Stimulated activated CD8-positive, alpha-beta memory T cell treated with anti-CD3 and anti-CD28 coated beads, Interleukin-4, amount 100 ng/mL, for 1 hour (primary cell): ENCODE measurements at places on chromosomes 1 and 21.

DNA sequence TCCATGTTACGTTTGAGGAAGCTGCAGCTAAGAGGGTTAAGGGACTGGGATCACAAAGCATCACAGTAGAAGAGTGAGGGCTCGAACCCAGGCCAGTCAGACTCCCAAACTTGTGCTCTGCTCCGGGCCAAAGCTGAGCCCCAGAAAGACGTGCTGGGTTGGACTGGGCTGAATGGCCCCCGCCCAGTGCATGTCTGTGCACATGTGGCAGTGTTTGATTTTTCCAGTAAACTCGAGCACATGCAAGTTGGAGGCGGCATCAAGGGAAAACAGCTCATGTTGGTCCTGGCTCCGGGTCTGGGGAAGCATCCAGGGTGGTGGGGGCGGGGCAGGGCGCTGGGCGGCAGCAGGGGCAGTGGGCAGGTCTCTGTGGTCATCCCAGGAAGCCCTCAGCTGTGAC is 39.8 kb upstream of the WNT4 start:
- no peak for DNase-seq

GRCh38 chr1:196295766-196296165 is 312.5 kb downstream of the KCNT2 start:
- DNase-seq = no peak

GRCh38 chr1:232622981-232623380 is 7.0 kb downstream of the SIPA1L2 start:
- DNase-seq = no peak

DNA sequence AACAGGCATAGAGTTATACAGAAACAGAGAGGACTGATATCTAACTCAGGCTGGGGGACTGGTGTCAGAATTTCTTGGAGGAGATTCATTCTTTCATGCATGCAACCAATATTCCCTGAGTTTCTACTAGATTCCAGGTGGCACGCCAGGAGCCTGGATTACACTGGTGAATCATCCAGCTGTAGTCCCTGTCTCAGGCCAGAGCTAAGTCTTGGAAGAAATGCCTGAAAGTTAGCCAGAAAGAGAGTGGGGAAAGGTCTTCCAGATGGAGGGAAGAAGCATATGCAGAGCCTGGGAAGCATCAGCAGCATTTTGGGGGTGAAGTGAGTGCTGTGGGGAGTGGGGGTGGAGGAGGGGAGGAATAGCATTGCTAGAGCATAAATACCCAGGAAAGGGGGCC is 239.1 kb downstream of the OMA1 start:
- no peak for DNase-seq

DNA sequence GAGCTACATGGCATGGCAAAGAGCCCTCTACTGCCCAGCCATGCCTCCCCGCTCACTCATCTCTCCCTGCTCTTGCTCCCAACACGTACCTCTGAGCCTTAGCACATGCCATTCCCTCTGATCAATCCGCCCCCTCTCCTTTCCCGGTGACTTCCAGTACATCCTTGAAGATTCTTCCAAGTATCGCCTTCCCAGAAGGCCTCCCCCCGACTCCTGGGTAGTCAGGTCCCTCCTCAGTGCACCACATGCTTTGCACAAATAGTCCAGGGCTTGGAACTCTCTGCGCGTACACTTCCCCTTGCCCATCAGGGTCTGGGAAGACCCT is 77.0 kb upstream of the IFFO2 start:
- DNase-seq = no peak

DNA sequence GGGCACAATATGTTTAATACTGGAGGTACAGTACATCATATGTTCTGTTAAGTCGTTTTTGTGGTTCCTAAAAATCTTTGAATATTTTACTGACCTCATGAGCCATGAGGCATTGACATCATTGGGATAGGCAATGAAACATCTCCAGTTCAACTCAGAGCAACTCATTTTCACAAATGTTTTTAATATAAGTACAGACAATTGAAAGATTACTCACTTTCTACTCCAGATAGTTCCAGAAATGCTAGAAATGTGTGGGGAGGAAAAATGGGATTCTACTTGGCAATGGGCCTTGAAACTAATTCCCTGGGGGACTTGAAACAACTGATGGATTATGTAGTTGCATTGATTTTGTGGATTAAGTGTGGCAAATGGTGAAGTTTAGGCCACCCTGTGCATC is 7.2 kb upstream of the C8B start:
- DNase-seq = no peak

DNA sequence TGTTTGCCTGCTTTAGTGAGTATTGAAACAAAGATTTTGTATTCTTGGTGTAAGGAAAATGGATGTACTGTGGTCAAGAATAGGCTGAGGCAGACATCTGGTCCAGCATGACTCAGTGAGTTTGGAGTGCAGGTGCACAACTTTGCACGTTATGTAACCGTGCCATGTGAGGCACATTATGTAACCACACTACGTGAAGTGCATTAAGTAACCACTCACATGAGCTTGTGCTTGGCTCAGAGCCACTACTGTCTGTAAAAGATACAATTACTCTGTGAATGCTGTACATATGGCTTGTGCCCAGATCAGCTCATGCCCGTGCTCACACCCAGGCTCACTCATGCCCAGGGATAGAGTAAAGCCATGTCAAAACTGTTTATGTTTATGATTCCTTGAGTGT is 216.8 kb downstream of the CTH start:
- no peak for DNase-seq

- no peak for DNase-seq
These were observed 61.4 kb upstream of the CXADR start for GRCh38 chr21:17451364-17451891.
